Activated CD8-positive, alpha-beta memory T cell treated with anti-CD3 and anti-CD28 coated beads, Interleukin-2, amount 10 ng/mL, durations not matched to agents 7 days and 5 days (primary cell): ENCODE measurements at places on chromosomes 13 and 19.
A peak's percentile ranks its signal among the peaks of the same experiment; 100 is the strongest.

GRCh38 chr19:8461891-8462290 lies 17.1 kb downstream of the HNRNPM start:
- no peak for DNase-seq

GRCh38 chr13:110387451-110388107 lies 80.5 kb downstream of the COL4A2 start:
- no peak for DNase-seq

- no peak for DNase-seq
Observed at GRCh38 chr13:75170311-75170710, 311.7 kb downstream of the TBC1D4 start.

DNA sequence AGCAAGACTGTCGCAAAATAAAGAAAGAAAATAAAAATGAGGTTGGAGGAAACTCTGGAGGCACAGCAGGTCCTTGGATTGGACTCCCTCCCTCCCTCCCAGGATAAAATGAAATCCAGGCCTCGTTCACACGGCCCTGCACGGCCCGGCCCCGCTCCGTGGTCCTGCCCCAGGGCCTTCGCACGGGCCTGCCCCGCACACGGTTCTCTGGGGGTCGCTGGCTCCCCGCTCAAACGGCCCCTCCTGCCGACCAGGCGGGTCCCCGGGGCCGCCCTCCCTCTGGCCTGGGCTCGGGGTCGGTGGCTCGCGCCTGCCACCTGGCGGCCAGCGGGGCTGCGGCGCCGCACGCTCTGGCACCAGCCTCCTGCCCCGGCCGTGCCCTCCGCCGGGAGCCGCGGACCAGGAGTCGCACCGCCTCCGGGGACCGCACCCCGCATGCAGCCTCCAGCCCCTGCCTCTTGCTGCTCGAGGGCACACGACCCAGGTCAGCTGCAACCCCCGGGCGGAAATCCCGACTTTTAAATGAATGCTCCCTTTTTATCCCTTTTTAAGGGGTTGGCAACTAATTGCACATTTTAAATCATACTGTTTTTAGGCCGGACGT lies 1.5 kb upstream of the WDR18 start:
- peak; percentile 80 for DNase-seq

GRCh38 chr19:3505598-3506383 lies at the start of gene FZR1:
TSS of gene FZR1 (plus strand) at chr19:3506311. CDS start at chr19:3522990, 16,679 bp downstream.
- DNase-seq: peak; percentile 100
